SK-N-DZ (cell line): ENCODE measurements at places on chromosomes 4 and X.

- no peak for DNase-seq
Measured at GRCh38 chr4:79650794-79651431, 242.9 kb upstream of the GK2 start.

DNA sequence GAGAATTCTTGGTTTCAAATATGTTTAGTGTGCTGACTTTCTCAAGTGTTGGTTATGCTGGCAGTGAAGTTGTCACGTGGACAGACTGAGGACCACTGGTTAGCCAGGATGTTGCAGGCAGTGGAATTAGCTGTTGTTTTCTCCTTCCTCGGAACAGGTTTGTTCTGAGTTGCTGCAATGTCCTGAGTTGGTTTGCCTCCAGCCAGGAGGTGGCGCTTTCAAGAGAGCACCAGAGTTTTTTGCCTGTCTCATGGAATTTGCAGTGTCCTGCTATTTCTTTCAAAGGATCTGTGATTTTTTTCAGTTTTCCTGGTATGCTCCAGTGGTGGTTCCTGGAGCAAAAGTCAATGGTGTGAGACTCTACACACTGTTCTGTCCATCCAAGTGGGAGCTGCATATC, 158.1 kb upstream of the CXorf66 start:
- DNase-seq, result no peak

DNA sequence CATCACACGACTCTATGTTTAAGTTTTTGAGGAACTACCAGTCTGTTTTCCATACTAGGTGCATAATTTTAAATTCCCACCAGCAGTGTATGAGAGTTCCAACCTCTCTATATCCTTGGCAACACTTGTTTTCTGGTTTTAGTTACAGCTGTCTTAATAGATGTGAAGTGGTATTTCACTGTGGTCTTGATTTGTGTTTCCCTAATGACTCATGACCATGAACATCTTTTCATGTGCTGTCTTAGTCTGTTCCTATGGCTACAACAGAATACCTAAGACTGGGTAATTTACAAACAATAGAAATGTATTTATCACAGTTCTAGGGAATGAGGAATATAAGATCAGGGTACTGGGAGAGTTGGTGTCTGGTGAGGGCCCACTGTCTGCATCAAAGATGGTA, 51.5 kb upstream of the GPR78 start:
- no peak for DNase-seq

DNA sequence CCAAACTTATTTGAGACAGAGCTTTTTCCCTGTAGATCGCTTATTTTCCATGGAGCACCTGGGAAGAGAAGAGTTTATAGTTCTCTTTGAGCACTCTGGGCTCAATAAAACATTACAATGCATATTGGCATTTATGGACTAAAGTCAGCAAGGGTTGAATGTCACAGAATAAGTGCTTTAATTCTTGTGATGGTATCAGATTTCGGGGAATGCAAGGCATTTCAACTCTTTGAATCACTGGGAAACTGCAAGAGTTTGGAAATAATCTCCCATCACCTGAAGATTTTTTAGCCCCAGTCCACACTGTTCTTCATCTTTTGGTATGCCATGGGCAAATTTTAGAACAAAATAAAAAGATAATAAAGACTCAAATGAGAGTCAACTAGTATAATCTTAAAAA, 111.5 kb upstream of the WDFY3 start:
- DNase-seq, result no peak

DNA sequence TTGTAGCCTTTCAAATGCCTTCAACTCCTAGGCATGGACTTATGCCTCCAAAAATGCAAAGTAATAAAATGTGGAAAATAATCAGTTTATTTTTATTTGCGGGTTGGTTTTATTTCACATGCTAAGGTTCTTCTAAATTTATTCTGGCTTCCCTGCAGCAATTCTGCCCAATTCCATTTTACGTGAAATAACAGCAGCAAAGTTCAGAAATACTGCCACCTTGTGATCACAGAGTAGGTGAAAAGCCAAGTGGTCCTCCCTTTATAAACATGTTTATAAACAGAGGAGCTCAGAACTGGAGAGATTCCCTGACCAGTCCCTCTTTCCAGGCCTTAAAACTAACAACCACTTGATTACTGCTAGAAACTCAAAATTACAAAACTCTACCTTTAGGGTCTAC, 14.7 kb upstream of the DCHS2 start:
- DNase-seq, result peak; percentile 23

GRCh38 chr4:98950925-98951324, 22.0 kb upstream of the EIF4E start:
- no peak for DNase-seq

DNA sequence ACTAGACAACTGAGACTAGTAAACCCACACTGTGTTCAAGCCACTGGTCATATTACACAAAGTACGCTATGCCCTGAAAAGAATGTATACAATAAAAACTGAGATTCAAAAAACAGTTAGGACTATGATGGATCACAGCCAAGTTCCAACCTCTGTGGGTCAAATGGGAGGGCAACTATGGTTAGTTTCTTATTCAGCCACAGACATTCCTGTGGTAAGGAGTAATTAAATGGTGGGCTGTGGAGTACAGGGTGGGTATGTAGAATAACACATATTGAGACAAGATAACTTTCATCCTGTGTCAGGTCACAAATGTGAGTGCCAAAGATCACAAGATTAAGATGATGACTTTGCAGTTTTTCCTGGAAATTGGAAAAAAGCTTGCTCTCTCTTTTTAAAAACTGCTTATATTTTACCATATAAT, 167.2 kb downstream of the NPNT start:
- no peak for DNase-seq

DNA sequence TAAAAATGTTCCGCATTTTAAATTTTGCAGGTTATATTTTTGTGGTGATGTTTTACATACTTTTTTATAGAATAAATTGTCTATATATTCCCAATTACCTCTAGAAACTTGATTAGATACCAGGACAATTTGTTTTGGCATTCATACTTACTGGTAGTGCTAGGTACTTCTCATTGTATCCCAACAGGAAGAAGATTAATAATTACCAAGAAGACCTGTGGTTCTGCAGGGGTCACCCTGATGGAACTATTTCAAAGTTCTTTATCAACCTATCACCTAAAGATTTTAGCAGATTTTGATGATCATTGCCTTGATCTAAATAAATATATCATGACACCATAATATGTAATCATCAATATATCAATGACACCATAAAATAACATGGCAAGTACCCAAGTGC, 22.5 kb upstream of the FAM9A start:
- DNase-seq, result no peak

GRCh38 chr4:98352396-98352795, 91.2 kb downstream of the RAP1GDS1 start:
- DNase-seq, result no peak

DNA sequence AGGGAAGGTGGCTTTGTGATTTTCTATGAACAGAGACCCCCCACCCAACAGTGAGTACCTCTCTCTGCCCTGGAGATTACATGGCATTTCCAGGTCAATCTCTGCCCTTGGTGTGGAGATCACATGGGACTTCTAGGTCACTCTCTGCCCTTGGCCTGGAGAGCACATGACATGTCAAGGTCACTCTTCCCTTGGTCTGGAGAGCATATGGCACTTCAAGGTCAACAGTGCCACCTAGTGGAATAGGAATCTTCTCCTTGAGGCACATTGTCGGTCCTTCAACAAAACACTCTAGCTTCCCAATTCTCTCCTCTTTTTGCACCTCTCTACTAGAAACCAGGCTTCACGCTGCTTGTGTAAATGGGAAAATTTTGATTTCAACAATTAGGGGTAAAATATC, 66.2 kb upstream of the TACR3 start:
- peak; percentile 51 for DNase-seq

DNA sequence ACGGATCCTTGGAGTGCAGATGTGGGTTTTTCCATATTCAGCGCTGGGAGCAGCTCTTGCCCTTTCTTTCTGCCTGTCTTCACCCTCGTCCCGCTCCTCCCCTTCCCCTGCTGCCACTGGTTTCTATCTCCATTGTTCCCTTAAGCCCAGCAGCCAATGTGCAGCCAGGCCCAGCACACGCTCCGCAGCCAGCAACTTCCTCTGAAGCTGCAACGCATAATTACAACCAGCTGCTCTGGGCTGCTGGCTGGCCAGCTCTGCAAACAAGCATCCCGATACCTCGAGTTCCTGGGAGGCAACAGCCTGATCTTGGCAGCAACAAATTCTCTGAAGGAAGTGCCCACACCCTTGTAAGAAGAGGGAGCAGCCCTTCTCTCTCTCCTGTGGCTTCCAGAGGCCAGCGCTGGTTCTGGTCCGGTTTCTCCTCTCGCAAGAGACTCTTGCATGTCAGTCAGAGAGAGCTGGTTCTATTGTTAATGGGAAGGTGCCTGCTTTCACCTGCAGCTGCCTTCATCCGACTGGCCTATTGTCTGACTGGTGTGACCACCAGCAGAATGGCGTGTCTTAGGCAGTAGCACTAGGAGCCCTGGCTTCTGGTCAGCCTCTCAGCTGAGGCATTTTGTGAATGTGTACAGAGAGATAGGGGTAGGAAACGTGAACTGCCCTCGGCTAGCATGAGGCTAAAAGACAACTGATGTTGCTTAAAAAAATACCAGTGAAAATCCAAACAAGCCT, 83.8 kb upstream of the MAML3 start:
- DNase-seq, result peak; percentile 97

GRCh38 chr4:55545151-55545550, 1.6 kb downstream of the CLOCK start:
- DNase-seq, result peak; percentile 9

- no peak for DNase-seq
Measured at GRCh38 chr4:37978248-37978924, 18.2 kb downstream of the PTTG2 start.

GRCh38 chr4:126533146-126533805, 1099.5 kb upstream of the INTU start:
- DNase-seq, result no peak

DNA sequence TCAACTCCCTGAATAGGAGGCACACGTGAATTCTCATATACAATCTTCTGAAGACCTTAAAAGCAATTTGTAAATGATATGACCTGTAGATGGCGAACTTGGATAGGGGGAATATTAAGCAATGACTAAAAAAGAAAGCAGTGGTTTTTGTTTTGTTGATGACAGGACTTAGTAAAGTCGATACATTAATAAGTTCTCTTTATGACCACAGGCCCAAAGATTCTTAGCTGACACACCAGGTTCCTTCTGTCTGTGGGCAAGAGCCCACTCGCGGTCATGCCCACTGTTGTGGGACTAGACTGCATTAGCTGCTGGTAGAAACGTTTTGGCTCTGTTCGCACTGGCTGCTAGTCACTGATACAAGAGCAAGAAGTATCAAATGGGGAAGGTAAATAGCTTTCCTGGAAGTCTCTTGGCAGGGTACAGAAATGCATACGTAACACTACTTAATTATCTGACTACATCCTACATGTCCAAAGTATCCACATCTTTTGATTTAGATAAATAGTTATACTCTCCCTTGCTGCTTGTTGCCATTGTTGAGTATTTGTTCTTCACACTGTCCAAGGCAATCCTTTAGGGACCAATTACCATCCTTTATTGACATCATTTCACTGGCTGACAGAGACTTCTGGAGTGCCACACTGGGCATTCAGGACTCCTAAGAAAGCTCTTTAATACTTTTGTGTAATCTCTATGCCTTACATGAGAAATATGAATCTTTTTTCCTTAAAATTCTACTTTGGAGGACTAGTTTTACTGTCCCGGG, 31.0 kb downstream of the ALPK1 start:
- peak; percentile 57 for DNase-seq

DNA sequence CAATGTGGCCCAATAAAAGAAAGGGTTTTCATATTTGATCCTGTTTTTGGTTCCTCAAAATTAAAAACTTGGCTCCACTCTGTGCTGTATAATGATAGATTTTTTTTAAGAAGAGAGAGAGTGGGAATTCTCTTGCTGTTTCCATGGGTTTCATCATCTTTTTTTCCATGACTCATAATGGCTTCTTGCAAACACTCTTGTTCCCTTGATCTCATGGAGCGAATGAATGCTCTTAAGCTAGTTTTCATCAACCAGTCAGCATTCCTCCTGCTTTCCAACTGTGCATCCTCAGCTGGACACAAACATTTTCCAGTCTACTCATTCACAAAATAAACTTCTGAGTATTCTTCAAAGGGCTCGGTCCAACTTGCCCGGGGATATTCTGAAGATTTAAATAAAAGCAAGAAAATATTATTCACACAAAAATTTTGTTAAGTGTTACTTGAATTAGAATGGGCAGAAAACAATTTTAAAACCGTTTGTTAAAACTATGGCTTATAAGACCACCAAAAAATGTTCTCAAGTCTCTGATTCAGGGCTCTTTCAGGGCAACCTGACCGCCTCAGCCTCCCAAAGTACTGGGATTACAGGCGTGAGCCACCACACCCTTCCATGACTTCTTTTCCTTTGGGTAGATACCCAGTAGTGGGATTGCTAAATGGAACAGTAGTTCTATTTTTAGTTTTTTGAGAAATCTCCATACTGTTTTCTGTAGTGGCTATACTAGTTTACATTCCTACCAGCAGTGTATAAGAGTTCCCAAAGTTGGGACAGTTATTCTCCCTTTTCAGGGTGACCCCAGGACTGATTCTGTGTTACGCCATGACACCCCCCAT, 64.7 kb downstream of the TMEM156 start:
- DNase-seq, result no peak

DNA sequence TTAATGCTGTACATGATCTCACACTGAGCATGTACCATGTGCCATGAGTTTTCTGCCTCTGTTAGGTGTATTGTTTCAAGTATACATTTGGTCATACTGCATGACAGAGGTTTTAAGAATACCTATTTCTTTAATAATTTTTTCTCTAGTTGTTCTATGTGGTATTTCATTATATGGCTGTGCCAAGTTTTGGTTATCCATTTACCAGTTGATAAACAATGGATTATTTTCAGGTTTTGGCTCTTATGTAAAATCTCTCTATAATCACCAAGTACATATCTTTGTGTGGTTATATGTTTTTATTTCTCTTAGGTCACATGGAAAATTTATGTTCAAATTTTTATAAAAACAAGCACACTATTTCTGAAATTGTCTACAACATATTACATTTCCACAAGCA, 221.9 kb downstream of the GPM6A start:
- no peak for DNase-seq

DNA sequence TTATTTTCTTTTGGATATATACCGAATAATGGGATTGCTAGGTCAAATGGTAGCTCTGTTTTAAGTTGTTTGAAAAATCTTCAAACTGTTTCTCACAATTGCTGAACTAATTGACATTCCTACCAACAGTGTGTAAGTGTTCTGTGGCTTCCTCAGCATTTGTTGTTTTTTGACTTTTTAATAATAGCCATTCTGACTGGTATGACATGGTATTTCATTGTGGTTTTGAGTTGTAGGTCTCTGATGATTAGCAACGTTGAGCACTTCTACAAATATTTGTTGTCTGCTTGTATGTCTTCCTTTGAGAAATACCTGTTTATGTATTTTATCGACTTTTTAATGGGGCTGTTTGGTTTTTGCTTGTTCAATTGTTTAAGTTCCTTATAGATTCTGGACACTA, 680.1 kb upstream of the GRIA3 start:
- DNase-seq, result no peak
